Stimulated activated naive CD4-positive, alpha-beta T cell treated with Interleukin-2 at 50 U/mL for 16 hours (primary cell): ENCODE measurements at places on chromosomes 1 and 21.

GRCh38 chr21:27740084-27740483, 773.2 kb upstream of the ADAMTS5 start:
- DNase-seq = no peak

DNA sequence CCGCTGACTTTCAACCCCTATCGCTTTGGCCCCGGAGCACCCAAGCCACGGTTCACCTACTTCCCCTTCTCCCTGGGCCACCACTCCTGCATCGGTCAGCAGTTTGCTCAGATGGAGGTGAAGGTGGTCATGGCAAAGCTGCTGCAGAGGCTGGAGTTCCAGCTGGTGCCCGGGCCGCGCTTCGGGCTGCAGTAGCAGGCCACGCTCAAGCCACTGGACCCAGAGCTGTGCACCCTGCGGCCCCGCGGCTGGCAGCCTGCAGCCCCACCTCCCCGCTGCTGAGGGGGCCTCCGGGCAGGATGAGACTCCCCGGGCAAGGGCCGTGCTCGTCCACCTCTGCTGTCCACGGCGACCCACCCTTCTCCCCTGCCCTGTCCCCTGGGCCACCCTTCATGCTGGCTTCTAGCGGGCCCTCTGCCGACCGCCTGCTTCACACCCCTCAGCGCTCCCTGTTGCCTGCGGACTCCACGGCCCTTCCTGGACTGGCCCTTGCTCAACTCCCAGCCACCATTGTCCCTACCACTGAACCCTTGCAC, 92.2 kb upstream of the TRABD2B start:
- DNase-seq = no peak

GRCh38 chr1:145908653-145909052, 1.2 kb downstream of the ITGA10 start:
- DNase-seq = no peak

DNA sequence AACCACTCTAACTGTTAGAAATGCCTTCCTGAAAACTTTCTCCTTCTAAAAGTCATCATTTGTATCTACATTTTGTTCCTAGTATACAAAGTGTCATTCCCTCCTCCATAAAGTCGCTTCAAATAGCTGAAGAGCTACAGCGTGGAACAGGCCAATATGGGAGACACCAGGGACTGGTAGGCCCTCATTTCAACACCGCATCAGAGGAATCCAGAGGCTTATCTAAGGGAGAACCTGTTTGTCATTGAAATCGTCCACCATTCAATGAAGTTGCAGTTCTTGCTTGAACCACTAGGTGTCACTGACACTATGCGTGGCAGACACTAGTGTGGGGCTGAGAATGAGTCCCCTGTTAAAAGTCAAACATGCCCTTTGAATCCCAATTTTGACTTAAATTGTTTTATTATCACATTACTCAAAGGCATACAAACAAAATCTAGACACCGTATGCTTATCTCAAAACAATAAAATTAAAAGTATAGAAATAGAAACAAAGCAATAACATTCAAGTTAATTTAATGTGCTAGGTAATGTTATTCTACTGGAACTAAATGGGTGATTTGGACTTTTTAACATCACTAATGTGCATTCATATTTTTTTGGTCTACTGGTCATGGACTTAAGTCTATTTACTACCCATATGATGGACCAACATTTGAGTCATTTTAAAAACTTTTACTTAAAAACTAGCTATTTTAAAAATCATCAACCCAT, 182.3 kb downstream of the FCRL5 start:
- no peak for DNase-seq

DNA sequence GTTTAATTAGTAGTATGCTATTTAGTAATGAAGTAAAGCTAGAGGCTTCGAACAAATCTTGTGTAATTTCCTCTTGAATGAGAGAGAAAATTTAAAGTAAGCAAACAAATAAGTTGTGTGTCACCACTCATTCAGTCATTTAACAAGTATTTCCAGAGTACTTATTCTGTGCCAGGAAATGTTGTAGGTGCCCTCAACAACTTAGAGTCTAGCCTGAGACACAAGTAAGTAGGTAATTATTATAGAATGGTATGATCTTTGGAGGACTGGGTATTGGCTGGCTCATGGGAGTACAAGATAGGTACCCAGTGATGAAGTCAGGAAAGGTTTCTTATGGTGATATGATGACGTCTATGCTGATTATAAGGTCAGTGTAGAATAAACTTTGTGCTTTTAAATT, 17.4 kb upstream of the METTL18 start:
- DNase-seq = no peak
